ENCODE measurements at places on chromosomes 5 and 9. TPM values are rescaled to one million over a fixed set of nuclear protein-coding genes. Genes with fewer than 3 reads are reported as not detected.
A peak's percentile ranks its signal among the peaks of the same experiment; 100 is the strongest.

- H3K4me1 ChIP-seq, result peaks cover 8% of the 10 kb centered on the region
- H3K36me3 ChIP-seq, result peaks cover 12% of the 10 kb centered on the region
- H3K4me3 ChIP-seq, result no peak overlapping the region
- no peak for DNase-seq
- no peak overlapping the region for H3K27ac ChIP-seq
- H3K27me3 ChIP-seq, result no peaks in the 10 kb centered on the region
These were observed 17.3 kb downstream of the EXOC3 start for GRCh38 chr5:460273-460625.

DNA sequence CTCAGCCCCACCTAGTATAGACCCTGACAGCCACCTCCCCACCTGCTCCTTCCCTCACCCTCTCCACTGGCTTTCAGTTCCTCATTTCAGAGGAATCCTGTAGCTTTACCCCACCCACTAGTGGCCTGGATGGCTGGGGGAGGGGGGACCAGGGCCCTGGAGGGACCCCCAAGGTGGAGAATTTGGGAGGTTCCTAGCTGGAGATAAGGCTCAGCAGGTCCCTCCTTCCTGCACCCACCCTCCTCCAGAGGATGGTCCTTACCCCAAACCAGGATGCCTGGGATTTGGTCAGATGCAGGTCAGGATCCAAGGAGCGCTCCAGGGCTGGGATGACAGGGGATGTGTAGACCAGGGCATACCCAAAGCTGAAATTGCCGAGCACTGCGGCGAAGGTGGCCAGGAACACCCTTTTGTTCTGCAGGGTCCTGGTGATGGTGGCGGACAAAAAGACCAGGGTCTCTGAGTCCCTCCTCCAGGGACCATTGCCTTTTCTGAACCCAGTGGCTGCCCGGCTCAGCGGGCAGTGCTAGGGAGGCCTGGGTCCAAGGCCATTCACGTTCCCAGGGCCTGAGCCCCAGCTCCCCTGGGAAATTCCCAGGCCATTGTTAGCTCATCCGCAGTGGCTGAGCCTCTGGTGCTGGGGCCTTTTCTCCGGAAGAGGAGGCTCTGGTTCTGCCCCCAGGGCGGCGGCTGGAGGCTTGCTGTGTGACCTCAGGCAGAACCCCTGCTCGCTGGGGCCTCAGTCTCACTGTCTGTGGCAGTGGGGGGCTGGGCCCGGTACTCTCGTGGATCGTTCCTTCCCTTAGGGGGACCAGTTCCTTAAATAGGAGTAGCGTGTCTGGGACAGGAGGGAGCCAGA lies 678 bp downstream of the SLC2A6 start:
- DNase-seq, result no peak
- H3K4me1 ChIP-seq, result peaks cover 8% of the 10 kb centered on the region
- H3K4me3 ChIP-seq, result peak overlapping the region; percentile 34

- H3K27me3 ChIP-seq, result no peaks in the 10 kb centered on the region
- H3K4me1 ChIP-seq, result no peaks in the 10 kb centered on the region
- H3K36me3 ChIP-seq, result no peaks in the 10 kb centered on the region
These were observed 138.2 kb downstream of the PRDM6 start for GRCh38 chr5:123227216-123227615.

- no peak overlapping the region for H3K27ac ChIP-seq
- H3K36me3 ChIP-seq, result no peaks in the 10 kb centered on the region
- no peaks in the 10 kb centered on the region for H3K4me1 ChIP-seq
- DNase-seq, result no peak
- H3K4me3 ChIP-seq, result no peak overlapping the region
- no peaks in the 10 kb centered on the region for H3K27me3 ChIP-seq
These were observed 252.5 kb downstream of the TRPM3 start for GRCh38 chr9:70868661-70869652.

DNA sequence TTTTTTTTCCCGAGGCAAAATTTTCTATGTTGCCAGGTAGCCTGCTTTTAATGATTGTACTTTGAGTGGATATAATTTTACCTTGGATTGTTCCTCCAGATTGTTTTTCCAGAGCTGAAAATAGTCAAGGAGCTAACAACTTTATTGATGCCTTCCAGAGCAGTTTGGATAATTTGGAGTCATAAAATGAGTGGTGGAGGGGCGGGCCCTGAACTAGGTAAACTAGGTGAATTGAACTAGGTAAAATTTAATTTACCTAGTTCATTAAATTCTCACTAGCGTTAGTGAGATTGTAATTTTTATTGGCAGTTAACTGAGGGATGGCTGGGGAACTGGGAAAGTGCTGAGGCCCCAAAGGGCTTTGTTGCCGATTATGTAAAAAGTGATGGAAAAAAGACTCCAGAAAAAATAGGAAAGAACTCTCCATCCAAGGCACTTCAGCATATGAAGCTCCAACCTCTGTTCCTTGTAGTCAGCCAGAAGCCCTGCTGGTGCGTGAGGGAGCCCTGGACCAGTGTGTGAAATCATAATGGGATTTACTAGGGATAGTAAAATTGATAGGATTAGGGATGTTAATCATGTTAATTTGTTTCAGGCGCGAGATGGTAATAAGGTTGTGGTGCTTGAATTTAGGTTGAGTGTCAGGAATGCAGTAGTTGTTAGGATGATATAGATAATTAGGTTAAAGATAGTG lies 1.7 kb downstream of the DNAJC25 start:
- H3K4me3 ChIP-seq, result no peak overlapping the region
- H3K4me1 ChIP-seq, result peaks cover 16% of the 10 kb centered on the region
- H3K27me3 ChIP-seq, result no peaks in the 10 kb centered on the region
- no peak overlapping the region for H3K27ac ChIP-seq
- no peak for DNase-seq
- H3K36me3 ChIP-seq, result no peaks in the 10 kb centered on the region

DNA sequence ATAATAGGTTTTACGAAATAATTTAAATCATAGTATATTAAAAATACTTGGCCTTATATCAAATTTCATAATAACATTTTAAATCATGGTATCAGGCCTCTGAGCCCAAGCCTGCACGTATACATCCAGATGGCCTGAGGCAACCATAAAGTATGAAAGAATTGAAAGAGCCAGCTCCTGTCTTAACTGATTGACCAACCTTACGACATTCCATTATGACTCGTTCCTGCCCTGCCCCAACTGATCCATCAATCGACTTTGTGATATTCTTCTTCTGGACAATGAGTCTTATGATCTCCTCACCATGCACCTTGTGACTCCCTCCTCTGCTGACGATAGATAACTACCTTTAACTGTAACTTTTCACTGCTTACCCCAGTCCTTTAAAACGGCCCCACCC lies 545.0 kb downstream of the MTRR start:
- no peaks in the 10 kb centered on the region for H3K36me3 ChIP-seq
- H3K27ac ChIP-seq, result no peak overlapping the region
- H3K4me1 ChIP-seq, result no peaks in the 10 kb centered on the region
- H3K27me3 ChIP-seq, result no peaks in the 10 kb centered on the region
- no peak for DNase-seq

GRCh38 chr5:143314099-143314498 lies 89.4 kb downstream of the NR3C1 start:
- no peaks in the 10 kb centered on the region for H3K27me3 ChIP-seq
- DNase-seq, result no peak
- H3K4me1 ChIP-seq, result no peaks in the 10 kb centered on the region
- H3K36me3 ChIP-seq, result peaks cover 40% of the 10 kb centered on the region

- H3K36me3 ChIP-seq, result no peaks in the 10 kb centered on the region
- peak within 1 kb of the TSS; percentile 49 for H3K27ac ChIP-seq
- H3K4me1 ChIP-seq, result peaks cover 49% of the 10 kb centered on the region
- no peak for DNase-seq
- H3K4me3 ChIP-seq, result peak within 1 kb of the TSS; percentile 48
These were observed at the start of gene SPATA6L for GRCh38 chr9:4666042-4666699. SPATA6L (minus strand) TSS chr9:4666480; CDS start chr9:4666250, 230 bp downstream.

- no peaks in the 10 kb centered on the region for H3K4me1 ChIP-seq
- H3K27ac ChIP-seq, result no peak overlapping the region
- DNase-seq, result no peak
- no peak overlapping the region for H3K4me3 ChIP-seq
- H3K36me3 ChIP-seq, result peaks cover 32% of the 10 kb centered on the region
These were observed 6.5 kb upstream of the AK1 start for GRCh38 chr9:127883959-127884358.

GRCh38 chr5:81800797-81801196 lies 49.9 kb upstream of the SSBP2 start:
- H3K27me3 ChIP-seq, result peaks cover 5% of the 10 kb centered on the region
- DNase-seq, result no peak
- H3K4me3 ChIP-seq, result no peak overlapping the region
- no peak overlapping the region for H3K27ac ChIP-seq
- no peaks in the 10 kb centered on the region for H3K4me1 ChIP-seq

DNA sequence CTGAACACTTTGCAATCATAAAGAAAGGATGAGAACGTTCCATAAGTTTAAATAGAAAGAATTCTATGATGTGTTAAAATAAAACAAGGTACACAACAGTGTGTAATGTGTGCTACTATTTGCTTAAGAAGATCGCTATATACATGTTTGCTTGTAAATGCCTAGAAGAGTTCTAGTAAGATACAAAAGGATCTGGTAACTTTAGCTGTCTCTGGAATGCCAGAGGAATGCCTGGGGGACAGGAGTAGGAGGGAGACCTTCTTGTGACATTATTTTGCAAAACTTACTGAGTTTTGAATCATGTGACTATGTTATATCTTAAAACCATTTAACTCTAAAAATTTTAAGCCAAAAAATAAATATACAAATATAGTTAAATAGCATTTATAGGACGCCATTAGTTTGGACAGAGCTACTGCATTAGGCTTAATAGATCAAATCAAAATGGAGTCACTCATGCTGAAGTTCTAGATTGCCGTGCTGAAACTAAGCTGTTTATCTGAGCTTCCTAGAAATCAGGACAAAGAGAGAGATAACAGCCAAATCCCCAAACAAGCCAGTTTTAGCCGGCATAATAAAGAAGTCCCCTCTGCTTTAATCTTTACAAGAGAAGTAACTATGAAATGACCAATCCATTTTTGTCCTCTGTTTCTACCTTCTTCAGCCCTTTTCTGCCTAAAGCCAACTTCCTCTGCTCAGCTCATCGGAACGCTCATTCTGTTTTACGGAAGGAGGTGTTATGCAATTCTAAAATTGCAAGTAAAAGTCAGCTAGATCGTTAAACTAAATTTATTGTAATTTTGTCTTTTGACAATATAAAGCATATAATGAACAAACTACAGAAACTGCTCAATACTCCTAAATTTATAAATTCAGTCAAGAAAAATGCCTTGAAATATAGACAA lies 44.8 kb downstream of the LIX1 start:
- H3K27ac ChIP-seq, result no peak overlapping the region
- H3K36me3 ChIP-seq, result no peaks in the 10 kb centered on the region
- no peaks in the 10 kb centered on the region for H3K27me3 ChIP-seq
- H3K4me3 ChIP-seq, result no peak overlapping the region

DNA sequence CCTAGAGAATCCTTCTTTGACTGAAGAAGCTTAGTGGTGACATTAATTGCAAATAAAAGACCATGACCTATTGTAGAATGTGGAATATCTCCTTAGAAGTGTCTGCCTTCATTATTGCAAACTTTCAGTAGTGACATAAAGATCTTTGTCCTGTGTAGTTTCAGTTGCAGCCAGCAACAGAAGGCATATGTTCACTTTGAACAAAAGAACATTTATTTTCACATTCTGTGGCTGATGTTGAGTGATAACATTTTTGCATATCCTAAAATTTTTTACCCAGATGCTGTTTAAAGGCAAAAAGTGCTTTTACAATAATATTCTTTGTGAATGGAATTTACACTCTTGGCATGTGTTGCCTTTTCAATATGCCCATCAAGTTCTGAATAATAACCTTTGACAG lies 165.9 kb downstream of the TMC1 start:
- no peaks in the 10 kb centered on the region for H3K4me1 ChIP-seq
- no peak overlapping the region for H3K4me3 ChIP-seq
- no peaks in the 10 kb centered on the region for H3K36me3 ChIP-seq
- no peak overlapping the region for H3K27ac ChIP-seq
- no peaks in the 10 kb centered on the region for H3K27me3 ChIP-seq
- no peak for DNase-seq

DNA sequence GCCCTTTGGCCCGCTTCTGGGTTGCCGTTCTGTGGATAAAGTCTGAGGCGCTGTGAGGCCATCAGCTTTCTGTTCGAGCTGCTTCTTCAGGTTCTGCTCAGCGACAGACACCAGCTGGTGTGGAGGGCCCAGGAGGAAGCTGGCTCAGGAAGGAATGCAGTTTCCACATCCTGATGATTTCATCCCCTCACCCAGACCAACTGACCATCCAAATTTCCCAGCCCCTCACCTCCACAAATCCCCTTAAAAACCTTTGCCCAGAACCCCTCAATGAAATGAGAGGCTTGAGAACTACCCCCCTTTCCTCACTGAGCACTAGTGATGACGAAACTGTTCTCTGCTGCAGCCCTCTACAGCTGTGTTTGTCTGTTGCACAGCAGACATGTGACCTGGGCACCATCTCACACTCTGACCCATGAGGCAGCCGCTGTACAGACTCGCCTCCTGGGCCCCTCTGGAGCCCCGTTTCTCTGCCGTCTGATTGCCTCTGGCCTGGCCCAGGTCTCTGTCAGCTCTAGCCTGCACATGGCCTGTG lies 45.4 kb downstream of the SPATA31C2 start:
- DNase-seq, result no peak
- no peaks in the 10 kb centered on the region for H3K4me1 ChIP-seq
- H3K27ac ChIP-seq, result no peak overlapping the region
- no peak overlapping the region for H3K4me3 ChIP-seq
- no peaks in the 10 kb centered on the region for H3K36me3 ChIP-seq
- H3K27me3 ChIP-seq, result no peaks in the 10 kb centered on the region

DNA sequence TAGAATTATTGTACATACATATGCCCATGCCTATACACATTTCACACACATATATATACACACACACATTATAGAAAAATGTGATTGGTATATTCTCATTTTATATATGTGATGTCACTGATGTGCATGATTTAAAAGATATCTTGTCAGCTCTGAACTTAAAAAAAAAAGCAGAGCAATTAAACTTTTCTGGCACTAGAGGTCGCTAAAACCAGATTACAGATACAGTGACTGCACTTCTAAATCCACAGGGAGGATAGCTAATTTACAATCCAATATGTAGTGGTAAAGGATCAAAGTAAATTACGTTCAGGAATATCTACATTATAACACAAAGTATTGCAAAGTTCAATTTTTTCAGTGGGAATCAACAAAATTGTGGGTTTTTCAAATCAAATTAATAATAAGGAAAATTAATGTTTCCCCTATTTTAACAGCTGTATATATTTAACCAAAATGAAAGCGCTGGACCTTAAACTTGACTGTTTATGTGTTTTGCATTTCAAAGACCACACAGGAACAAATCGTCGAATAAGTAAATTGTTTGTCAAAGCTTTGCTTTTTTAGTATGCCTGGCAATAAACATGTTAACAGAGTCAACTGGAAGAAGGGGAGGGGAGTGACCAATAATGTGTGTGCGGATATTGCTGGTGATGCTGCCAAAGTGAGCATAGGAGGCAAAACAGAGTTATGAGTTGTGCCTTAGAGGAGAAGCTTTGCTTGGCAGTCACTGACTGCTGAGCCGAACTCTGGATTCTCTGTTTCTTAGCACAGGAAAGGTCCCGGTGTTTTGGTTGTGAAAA lies 1201.4 kb upstream of the C9orf72 start:
- no peaks in the 10 kb centered on the region for H3K27me3 ChIP-seq
- H3K27ac ChIP-seq, result no peak overlapping the region
- no peak overlapping the region for H3K4me3 ChIP-seq
- H3K4me1 ChIP-seq, result no peaks in the 10 kb centered on the region

Gene NR2F1
- 0.33 TPM for total RNA-seq

Gene NMUR2
- total RNA-seq, result not detected

Gene SLC25A2
- total RNA-seq, result 1.0 TPM

Gene ENTPD2
- 0.32 TPM for total RNA-seq

Gene RNF183
- total RNA-seq, result not detected

Gene CNTNAP3
- total RNA-seq, result 0.22 TPM

Gene IL4
- total RNA-seq, result not detected

Gene TNIP1
- 164 TPM for total RNA-seq

Gene FSTL4
- 1.6 TPM for total RNA-seq

Gene ELOVL7
- 0.29 TPM for total RNA-seq

Gene WDR38
- not detected for total RNA-seq

Measured in T-cell (primary cell).